ENCODE measurements at places on chromosomes 7 and 10.

GRCh38 chr10:17736223-17736622 lies 15.8 kb upstream of the TMEM236 start:
- no peak for DNase-seq

DNA sequence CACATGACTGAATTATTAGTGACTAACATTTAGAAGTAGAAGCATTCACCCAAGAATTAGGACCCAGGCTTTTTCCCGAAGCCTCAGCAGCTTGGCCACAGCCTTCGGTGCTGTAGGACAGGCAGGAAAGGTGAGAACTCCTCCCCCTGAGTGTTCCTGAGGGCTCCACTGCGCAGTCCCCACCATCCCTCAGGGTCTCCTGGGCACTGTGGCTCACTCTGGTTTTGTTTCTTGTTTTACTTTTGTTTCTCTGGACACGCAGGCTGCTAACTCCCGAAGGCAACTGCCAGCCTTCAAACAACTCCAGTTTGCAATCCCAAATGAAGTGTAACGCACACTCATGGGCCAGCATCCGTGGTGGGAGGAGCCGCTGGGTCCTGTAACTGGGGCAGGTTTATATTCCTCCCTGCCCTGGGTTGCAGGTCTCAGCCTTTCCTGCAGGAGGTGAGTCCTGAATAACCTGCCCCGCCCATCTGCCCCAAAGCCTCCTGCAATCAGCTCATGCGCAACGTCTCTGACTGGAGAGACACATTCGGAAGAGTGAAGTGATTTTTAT lies 492.9 kb downstream of the PTPRN2 start:
- DNase-seq: no peak

DNA sequence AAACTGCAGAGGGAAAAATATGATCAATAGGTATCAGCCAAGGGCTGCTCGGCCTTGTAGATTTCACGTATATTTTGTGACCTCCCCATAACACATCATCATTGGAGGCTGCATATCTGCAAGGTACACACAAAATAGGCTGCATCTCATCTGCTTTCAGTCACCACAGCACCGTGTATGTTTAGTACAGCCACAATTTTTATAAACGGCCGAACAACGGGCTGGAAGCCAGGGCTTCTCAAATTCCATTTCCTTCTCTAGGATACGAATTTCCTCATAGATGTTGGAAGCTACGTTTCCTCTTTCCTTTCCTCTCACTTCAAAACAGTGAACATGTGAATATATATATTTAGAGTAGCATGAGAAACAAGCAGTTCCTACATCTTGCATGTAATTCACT lies 20.2 kb upstream of the FOXK1 start:
- no peak for DNase-seq

- no peak for DNase-seq
These were observed 59.9 kb downstream of the PON1 start for GRCh38 chr7:95264363-95264891.

- no peak for DNase-seq
These were observed 3.6 kb upstream of the ZMIZ1 start for GRCh38 chr10:79065091-79065551.

- no peak for DNase-seq
These were observed 31.0 kb upstream of the FAM13C start for GRCh38 chr10:59393349-59393748.

- peak; percentile 75 for DNase-seq
These were observed 228.2 kb downstream of the PTEN start for GRCh38 chr10:88091490-88092061.

GRCh38 chr7:113122744-113123143 lies 4.4 kb upstream of the SMIM30 start:
- DNase-seq: no peak

GRCh38 chr10:3293581-3294431 lies 121.2 kb upstream of the PITRM1 start:
- DNase-seq: no peak

DNA sequence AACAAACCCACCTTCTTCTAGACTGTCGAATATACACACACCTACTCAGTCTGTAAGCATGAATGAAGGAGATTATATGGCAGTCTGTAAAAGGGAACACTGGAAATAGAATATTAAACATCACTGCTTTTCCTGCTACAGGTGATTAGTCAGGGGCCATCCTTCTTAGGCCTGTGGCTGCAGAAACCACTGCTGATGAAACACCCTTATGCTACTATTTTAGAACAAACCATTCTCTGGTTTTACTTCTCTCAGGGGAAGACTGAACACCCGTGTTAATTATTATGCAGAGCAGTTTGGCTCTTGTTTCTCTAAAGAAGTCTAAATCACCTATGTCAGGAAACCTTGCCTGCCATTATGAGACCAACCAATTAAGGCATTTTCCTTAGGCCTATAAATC lies 351.1 kb upstream of the KLF6 start:
- DNase-seq: no peak

- peak; percentile 10 for DNase-seq
These were observed 780 bp downstream of the ALDH18A1 start for GRCh38 chr10:95655571-95656290.

GRCh38 chr10:116168745-116169144 lies 104.3 kb downstream of the GFRA1 start:
- DNase-seq: no peak

All from CD4-positive, alpha-beta T cell treated with Interleukin-10 for 1 hour (primary cell).